Left cardiac atrium (tissue), 4 donors: ENCODE measurements at places on chromosomes 11 and 22. TPM values are rescaled to one million over a fixed set of nuclear protein-coding genes. Genes with fewer than 3 reads are reported as not detected.

MRPL17 gene
- total RNA-seq: 40.0 TPM

SNX15 gene
- total RNA-seq: 20.1 TPM

SEZ6L gene
- total RNA-seq: 0.65 TPM

PTPN5 gene
- 2.3 TPM for total RNA-seq

RIMBP3C gene
- 0.21 TPM for total RNA-seq

STK33 gene
- total RNA-seq: 23.1 TPM

MYH9 gene
- total RNA-seq: 225 TPM

INCENP gene
- 16.7 TPM for total RNA-seq

CD3D gene
- 2.0 TPM for total RNA-seq

TSSK2 gene
- total RNA-seq: not detected

UPK3A gene
- 0.29 TPM for total RNA-seq

HOATZ gene
- not detected for total RNA-seq

KCNE3 gene
- 7.5 TPM for total RNA-seq
